ENCODE measurements at places on chromosomes 7 and 10.

GRCh38 chr7:129366-130221, 62.8 kb upstream of the FAM20C start:
- DNase-seq, result no peak

GRCh38 chr10:12434277-12434676, 84.9 kb downstream of the CAMK1D start:
- DNase-seq, result no peak

GRCh38 chr10:28914701-28915100, 237.4 kb downstream of the BAMBI start:
- no peak for DNase-seq

- DNase-seq, result no peak
Observed at GRCh38 chr10:36602374-36602773, 523.0 kb upstream of the ANKRD30A start.

- DNase-seq, result no peak
Observed at GRCh38 chr7:12139416-12139815, 71.7 kb upstream of the TMEM106B start.

DNA sequence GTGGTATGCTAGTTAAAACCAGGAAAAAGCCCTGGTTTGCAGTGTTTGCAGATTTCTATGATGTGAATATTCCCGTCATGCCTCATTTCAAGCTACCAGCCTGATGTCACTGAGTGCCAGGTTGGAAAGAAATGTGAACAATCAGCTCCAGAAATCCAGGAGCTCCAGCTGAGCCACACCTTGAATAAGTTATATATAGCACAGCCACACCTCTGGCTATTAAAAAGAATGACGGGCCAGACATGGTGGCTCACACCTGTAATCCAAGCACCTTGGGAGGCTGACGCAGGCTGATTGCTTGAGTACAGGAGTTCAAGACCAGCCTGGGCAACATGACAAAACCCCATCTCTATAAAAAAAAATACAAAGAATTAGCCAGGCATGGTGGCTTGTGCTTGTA, 18.7 kb upstream of the SLF2 start:
- DNase-seq, result no peak

GRCh38 chr7:55148571-55148970, 129.8 kb downstream of the EGFR start:
- no peak for DNase-seq

GRCh38 chr7:7773334-7774309, 55.2 kb upstream of the RPA3 start:
- DNase-seq, result no peak

GRCh38 chr10:121601458-121601857, 3.2 kb upstream of the FGFR2 start:
- DNase-seq, result no peak

- DNase-seq, result no peak
Observed at GRCh38 chr7:84297616-84298015, 103.0 kb upstream of the SEMA3A start.

DNA sequence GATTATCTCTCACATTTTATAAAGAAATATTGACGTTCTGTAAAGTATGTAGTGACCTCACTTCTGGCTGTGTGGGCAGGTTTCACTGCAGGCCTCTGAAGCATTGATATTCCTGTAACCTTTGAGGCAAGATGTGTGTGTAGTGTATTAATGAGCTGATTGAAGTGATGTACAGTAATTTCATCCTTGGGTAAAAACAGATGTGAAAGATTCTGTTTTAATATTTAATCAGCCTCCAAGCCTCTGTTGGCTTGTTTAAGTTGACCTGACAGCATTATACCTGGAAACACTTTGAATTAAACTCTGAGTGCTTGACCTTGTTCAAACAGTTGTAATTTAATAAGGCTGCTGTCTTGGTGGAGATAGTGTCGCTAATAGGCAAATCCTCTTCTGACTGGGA, 74.9 kb downstream of the KAT6B start:
- DNase-seq, result no peak

DNA sequence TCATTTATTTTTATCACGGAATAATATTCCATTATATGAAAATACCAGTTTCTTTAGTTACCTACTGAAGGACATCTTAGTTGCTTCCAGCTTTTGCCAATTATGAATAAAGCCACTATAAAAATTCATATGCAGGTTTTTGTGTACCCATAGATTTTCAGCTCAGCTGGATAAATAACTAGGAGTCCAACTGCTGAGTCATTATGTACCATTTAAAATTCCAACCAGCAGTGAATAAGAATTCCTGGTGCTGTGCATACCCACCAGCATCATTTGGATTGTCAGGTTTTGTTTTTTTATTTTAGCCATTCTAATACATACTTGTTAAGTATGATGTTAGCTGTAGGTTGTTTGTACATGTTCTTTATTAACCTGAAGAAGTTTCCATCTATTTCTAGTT, 14.5 kb downstream of the FAM24B start:
- no peak for DNase-seq

DNA sequence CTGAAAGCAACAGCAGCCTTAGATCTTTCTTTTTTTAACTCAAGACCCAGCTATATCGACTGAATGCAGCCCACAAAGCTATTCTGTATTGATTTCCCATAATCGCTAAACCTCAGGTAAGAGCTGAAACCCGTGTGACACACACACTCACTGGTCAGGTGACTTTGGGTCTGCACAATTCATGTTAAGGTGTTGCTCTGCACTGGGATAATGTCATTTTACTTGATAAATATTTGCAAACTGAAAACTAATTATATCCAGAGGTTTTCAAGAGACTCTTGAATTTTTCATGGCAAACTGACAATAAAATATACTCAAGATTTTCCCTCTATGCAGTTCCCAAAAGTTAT, 33.1 kb downstream of the SCRN1 start:
- no peak for DNase-seq

DNA sequence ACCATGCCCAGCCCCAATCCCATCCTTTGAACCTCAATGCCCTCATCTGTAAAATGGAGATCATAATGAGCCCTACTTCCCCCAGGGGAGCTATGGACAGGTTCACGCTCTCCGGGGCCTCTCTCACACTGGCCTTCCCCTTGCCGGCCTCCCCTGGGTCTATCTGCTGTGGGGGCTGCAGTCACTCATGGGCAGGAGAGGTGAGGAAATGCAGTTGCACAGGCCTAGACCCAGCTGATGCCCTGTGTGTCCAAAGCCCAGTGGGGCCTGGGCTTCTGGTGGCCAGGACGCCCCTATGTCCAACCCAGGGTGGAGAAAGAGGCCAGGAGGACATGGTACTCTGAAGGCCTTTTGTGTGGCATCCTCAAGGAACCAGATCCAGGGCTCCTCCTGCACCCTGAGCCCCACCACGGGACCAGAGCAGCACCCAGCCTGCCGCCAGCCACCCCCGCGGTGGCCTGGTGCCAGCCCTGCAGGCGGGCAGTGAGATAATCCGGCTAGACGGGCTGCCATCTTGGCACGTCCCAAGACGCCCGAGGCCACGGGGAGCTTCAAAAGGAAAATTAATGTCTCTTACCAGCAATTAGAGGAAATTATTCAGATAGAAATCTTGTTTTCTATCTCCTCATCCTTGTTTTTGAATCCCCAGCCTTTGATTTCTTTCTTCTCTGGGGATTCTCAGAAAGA, 39.0 kb downstream of the MYL10 start:
- DNase-seq, result no peak

DNA sequence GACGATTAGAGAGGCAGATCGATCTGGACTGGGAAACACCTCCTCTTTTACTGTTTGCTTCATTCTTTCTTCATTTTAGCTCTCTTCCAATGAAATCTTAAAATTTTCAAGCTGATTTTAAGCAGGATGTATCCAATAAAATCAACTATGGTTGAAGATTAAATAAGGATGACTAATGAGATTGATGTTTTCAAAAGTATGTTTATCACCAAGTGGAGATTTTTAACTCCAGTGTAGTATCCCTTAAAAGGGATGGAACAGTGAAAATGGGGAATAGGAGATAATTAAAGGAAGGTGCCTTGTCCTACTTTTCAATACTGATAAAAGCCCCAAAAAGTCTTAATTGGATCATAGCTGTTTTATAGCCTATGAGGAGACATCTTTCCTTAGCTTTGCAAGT, 11.6 kb upstream of the LIPF start:
- DNase-seq, result no peak

GRCh38 chr10:119178372-119179119, at the start of gene PRDX3:
PRDX3 (minus strand) TSS chr10:119178812; CDS start chr10:119178790, 22 bp downstream.
- peak; percentile 97 for DNase-seq

DNA sequence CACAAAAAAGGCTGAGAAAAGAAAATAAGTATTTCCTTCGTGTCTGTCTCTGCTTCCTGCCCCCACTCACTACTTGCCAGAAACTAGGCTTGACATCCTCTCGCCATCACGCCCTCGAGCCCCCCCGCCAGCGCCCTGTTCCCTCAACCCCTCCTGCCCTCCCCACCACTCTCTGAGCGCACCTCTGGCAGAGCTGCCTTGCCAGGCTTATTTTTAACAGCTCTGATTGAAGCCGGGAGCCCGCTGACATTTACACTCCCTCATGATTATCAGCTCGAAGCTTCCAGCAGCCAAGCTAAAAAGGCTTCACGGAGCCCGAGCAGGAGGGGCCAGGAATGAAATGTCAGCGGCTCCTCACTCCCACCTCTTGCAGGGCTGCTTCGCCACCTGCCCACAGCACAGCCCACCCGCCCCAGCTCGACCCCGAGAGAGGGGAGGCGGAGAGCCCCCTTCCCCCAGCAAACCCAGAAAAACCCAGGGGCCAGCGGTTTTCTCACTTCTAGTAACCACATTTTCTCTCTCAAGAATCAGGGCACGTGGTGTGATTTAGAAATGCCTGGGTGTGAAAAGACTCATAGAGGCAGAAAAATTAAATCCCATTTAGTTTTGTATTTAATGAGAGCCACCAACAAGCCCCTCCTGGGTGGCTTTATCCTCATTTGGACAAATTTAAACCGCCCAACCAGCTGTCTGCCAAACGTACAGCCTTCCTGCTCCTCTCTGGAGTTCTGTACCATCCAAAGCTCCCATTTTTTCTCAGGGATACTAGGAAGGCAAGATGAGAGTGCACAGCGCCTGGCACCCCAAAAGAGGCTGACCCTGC, 89.3 kb downstream of the SLIT1 start:
- no peak for DNase-seq

GRCh38 chr10:14362104-14362503, 31.4 kb upstream of the FRMD4A start:
- no peak for DNase-seq

DNA sequence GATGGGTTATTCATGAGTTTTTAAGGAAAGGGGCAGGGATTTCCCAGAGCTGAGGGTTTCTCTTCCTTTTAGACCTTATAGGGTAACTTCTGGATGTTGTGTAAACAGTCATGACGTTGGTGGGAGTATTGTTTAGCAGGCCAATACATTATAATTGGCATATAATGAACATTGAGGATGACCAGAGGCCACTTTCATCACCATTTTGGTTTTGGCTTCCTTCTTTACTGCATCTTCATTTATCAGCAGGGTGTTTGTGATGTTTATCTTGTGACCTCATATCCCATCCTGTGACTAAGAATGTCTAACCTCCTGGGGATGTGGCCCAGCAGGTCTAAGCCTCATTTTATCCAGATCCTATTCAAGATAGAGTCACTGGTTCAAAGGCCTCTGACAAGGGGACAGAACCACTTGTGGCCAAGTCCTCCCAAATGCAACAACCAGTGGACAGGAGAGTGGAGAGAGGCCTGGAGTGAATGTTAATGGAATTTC, 77.3 kb upstream of the RPA3 start:
- peak; percentile 53 for DNase-seq

GRCh38 chr10:22479419-22479818, 134.1 kb downstream of the SPAG6 start:
- DNase-seq, result peak; percentile 29

DNA sequence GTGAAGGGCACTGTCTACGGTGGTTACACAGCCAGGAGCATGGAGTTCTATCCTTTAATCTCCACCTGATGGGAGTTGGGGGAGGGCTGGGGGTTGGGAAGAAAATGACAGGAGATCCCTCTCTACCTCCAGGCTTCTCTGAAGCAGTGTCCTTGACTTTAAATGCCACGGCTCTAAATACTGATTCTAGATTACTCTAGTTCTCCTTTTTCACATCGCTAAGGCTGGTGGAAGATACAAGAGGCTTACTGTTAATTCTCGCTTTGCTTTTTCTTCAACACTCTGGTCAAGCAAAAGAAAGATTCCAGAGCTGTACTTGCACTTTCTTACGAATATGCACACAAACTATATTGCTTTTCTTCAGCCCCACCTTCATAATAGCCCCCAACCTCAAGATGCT, 30.5 kb downstream of the ARL3 start:
- peak; percentile 53 for DNase-seq

DNA sequence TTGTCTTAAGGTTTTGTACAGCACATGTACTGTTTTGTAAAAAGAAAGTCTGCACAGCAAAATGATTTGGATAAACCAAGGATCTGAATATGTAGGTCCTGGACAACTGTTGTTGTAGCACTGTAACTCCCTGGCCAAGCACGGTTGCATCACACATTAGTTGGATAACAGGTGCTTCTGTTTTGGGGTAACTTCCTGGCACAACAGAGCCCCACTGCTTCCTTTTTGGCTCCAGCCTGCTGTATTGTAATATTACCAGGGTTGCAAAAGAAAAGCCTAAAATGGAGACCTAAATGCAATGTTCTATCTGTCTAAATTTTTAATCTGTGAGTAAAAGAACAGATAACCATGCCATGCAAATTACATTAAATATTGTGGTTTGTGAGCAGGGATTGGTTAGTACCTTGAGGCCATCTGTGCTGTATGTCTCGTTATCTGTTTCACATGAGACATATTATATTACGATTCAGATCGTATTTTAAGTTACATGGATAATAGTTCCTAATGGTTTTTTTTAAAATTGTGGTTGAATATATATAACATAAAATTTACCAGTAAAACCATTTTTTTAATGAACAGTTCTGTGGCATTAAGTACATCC, 27.5 kb upstream of the WAC start:
- DNase-seq, result peak; percentile 59

DNA sequence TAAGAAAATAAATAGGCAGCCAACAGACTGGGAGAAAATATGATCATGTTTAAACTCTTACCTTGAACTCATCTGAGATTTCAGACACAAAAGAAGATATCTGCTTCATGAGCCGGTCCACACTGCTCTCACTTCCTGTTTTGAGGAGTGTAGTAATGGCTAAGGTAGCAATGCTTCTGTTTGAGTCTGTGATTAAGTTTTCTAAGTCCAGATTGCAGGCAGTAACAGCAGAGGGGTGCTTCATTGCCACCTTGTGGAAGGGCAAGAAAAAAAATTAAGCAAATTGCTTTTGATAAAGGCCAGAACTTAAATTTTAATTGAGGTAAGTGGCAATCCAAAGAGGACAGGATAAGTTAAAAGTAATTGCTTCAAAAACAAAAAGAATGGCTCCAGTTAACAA, 69.1 kb downstream of the MEST start:
- DNase-seq, result peak; percentile 81
